ENCODE measurements at places on chromosomes 4 and X.
A peak's percentile ranks its signal among the peaks of the same experiment; 100 is the strongest.

- DNase-seq: no peak
These were observed 54.0 kb upstream of the EGFL6 start for GRCh38 chrX:13515211-13515930.

DNA sequence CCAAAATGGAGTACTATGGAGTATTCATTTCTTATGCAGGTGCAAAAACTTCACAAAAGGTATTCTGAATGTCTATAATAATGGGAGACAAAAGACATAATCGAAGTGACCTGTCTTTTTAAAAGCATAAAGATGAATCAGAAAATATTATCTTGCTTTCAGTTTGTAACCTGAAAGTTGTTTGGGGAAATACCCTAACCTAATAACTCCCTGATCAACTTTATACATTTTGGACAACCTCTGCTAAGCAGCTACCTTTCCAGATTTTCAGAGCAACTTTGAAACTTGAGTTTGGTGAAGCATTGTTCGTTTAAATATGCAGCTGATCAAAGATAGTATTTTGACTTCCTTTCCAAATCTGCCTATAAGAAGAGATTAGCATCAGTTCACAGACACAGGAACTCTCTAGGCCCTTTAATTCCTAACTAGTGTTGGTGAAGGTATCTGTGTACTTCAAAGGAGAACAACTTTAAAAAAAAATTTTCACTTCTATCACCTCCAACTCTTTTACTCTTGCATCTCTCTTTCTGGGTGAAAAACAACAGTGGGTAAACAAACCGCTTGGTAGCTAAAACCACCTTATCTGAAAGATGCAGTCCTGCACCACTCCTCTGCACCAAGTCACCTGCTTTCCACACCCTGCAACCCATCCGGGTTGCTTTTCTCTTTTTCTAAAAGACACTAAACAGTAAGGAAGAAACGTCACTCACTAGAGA lies 26.5 kb downstream of the CD40LG start:
- no peak for DNase-seq

- DNase-seq: no peak
These were observed 51.4 kb downstream of the STIM2 start for GRCh38 chr4:26912069-26912468.

GRCh38 chr4:40763228-40763716 lies 13.5 kb downstream of the NSUN7 start:
- peak; percentile 36 for DNase-seq

GRCh38 chr4:84527391-84527790 lies 28.3 kb upstream of the NKX6-1 start:
- DNase-seq: no peak

GRCh38 chr4:184053434-184053833 lies 148.3 kb downstream of the STOX2 start:
- no peak for DNase-seq

GRCh38 chrX:129585691-129586090 lies 45.6 kb downstream of the OCRL start:
- DNase-seq: no peak

GRCh38 chr4:102387552-102388150 lies 42.4 kb upstream of the SLC39A8 start:
- no peak for DNase-seq

DNA sequence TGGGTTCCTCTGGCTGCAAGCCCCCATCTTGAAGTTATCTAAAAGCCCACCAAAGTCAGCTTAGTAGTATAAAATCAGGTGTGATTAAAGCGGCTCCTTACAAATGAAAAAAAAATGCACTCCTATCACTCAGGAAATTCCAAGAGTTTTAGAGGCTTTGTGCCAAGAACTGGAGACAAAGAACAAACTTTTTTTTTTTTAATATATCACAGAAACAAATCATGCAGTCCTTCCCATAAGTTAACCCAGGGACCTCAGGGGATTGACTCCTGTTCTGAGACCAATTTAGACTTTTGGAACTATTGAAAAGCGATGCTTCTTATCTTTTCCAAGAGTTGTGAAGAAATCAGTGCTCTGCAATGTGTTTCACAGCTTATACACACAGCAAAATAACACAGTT lies 53.6 kb downstream of the HHIP start:
- DNase-seq: no peak

DNA sequence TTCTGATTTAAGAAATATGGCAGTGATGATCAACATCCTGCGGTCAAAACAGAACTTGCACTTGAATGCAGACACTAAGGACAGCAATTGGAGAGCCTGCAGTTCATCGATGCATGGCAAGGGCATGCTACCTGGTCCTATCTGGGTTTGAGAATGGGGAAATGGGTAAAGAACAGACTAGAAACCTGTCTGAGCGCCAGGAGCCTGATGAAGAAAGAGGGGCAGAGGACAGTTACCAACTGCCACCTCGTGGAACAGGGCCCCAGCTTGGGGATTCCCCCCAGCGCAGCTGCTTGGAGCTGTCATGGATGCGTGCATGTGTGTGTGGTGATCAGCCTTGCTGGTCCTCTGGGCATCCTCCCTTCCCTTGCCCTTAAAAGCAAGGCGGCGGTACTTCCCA lies 30.2 kb upstream of the NKRF start:
- DNase-seq: no peak

GRCh38 chrX:108298165-108298602 lies 140.0 kb downstream of the COL4A6 start:
- no peak for DNase-seq

DNA sequence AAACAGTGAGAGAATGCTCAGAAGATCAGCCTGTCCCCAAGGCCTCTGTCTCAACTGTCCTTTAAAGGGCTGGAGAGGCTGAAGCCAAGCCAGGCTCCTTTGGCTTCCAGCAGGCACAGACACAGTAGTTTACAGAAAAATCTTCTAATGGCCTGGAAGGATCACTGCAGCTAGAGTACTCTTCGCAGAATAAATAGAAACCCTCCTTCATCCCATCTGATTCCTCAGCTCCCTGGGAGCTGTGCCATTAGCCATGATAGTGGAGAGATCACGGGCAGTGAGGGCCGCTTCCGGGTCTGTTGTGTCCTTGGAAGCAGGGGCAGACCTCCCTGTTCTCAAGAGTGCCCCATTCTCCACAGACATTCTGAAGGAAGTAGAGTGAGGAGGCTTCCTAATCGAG lies 63.1 kb downstream of the CCNI start:
- DNase-seq: no peak

GRCh38 chrX:1537031-1537715 lies at the start of gene P2RY8:
P2RY8 (minus strand) TSS chrX:1537185; CDS start chrX:1466558, 70,627 bp downstream.
- peak; percentile 63 for DNase-seq

GRCh38 chr4:5127556-5127955 lies 76.3 kb downstream of the STK32B start:
- no peak for DNase-seq

- DNase-seq: no peak
These were observed 24.3 kb downstream of the SMIM20 start for GRCh38 chr4:25938366-25938765.

- DNase-seq: no peak
These were observed 87.3 kb downstream of the GPR143 start for GRCh38 chrX:9678215-9678965.

DNA sequence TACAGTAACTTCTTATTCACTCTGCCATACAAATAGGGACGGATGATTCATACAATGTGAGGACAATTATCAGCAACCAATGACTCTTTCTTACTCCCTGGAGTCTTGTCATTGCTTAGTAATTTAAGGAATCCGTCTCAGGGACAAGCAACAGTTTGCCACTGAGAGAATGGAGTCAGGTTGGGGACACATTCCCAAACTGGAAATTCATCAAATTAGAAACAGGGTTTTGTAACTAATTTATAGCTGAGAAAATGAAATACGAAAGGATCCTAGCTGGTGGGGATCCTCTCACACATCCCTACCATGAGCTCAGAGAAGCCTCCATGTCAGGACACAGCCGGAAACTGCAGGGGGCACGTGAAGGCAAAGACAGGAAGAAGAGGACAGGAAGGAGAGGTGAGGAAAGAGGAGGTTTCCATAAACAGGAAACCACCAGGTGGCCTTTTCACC lies 50.4 kb upstream of the KDR start:
- no peak for DNase-seq

DNA sequence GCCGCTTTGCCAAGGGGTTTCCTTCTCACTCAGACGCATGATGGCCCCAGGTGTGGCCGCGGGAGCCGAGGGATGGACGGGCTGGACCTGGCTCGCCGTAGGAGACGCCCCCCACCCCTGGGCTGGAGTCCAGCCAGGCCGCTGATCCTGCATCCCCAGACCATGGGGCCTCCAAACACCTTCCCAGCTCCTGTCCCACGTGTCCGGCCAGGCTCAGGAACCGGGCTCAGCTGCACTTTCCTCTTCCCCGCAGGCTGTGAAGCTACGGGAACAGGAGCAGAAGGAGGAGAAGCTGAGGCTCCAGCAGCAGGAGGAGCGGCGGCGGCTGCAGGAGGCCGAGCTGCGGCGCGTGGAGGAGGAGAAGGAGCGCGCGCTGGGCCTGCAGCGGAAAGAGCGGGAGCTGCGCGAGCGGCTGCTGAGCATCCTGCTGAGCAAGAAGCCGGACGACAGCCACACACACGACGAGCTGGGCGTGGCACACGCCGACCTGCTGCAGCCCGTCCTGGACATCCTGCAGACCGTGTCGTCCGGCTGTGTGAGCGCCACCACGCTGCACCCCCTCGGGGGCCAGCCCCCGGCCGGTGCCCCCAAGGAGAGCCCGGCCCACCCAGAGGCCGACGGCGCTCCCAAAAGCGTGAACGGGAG lies 9.1 kb downstream of the AKAP17A start:
- no peak for DNase-seq

DNA sequence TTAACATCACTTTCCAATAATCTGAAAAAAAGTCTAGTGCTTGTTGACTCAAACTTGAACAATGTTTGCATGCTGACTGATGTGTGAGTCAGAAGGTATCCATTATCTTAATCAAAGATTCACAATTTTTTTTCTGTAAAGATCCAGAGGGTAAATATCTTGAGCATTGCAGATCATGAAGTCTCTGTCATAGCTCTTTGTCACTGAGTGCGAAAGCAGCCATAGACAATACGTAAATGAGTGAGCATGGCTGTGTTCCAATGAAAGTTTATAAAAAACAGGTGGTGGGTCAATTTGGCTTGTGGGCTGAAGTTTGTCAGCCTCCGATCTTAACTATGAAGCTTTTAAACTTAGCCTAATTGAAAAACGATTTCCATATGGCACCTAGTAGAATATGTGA lies 37.7 kb downstream of the NHS start:
- no peak for DNase-seq

DNA sequence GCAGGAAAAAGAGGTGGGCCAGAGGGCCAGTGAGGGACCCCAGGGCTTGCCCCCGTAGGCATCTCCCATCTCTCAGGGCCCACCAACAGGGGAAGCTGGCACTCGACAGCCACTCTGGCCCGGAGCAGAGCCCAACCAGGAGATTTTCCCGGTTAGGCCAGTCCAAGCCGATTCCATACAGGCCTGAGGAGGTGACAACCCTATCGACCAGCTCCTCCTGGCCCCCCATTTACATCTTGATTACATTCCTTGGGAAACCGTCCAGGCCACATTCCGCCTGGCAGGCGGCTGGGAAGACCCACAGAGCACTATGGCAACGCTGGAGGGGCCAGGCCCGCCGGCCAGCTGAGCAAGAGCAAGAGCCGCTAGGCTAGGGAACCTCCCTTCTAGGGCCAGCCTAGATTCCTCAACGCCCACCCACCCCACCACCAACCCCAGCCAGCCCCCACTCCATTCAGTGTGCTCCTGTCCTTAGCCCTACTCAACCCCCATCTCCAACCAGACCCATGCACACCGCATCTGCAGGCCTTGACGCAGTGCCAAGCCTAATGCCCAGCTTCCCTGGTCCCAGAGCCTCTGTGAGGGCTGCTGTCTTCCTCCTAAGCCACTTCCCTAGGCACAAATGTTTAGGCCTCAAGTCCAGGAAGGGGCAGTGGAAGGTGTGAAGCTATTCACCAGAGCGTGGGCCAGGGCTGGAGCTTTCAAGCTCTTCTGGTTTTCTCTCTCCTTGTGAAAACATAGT lies 161.2 kb downstream of the EFNB1 start:
- DNase-seq: no peak

- no peak for DNase-seq
These were observed 29.5 kb upstream of the MAP3K15 start for GRCh38 chrX:19544693-19545305.

- DNase-seq: no peak
These were observed 63.1 kb downstream of the DIPK2B start for GRCh38 chrX:45137531-45137930.

GRCh38 chr4:80134936-80135701 lies 62.1 kb upstream of the ANTXR2 start:
- DNase-seq: no peak

GRCh38 chr4:183154701-183155391 lies 55.8 kb downstream of the WWC2 start:
- DNase-seq: no peak

DNA sequence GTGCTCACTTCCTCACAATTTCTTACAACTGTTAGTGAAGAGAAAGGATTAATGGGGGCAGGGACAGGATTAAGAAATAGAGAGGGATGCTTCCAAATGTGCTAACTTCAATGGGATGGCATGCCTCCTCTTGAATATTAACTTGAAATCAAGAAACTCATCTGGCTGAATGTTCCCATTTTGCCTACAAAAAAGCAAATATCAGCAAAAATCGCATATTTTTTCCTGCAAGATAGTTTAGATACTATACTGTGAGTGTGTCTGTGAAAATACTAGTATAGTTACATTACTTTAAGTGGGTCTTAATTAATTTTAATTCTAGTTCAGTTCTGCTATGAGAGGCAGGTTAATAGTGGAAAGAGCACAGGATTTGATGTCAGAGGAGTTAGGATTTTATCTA lies 4.9 kb downstream of the PAICS start:
- no peak for DNase-seq

GRCh38 chr4:125773502-125773901 lies 458.7 kb downstream of the FAT4 start:
- no peak for DNase-seq

- DNase-seq: no peak
These were observed 139.4 kb upstream of the TENM3 start for GRCh38 chr4:182103614-182104319.

DNA sequence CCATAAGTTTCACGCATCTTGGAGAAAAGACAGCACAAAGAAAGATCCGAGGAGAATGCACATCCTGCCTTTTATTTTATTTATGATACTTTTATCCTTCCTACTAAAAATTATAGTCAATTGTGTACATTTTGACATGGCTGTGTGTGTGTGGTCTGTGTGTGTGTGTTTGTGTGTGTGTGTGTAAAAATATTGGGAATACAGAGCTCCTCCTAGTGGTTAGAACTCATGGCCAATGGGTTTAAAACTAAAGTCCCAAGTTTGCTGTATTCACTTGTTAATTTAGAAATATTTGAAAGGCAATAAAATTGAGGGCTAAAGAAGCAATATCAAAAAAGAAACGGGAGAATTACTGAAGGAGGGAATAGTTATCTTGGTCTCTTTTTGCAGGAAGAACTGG lies 47.5 kb downstream of the NKX6-1 start:
- no peak for DNase-seq

- DNase-seq: no peak
These were observed 1131.5 kb downstream of the PCDH18 start for GRCh38 chr4:136400829-136401228.

GRCh38 chrX:22629105-22629725 lies 356.5 kb downstream of the CBLL2 start:
- no peak for DNase-seq

GRCh38 chr4:105686571-105686970 lies 21.9 kb downstream of the INTS12 start:
- DNase-seq: no peak
